Type B pancreatic cell (in vitro differentiated cells): ENCODE measurements at places on chromosomes 11 and 22. TPM values are rescaled to one million over a fixed set of nuclear protein-coding genes. Genes with fewer than 3 reads are reported as not detected.

The IGSF22 gene
- 0.07 and 0.26 TPM in 2 replicates for total RNA-seq

The IL17REL gene
- 0.10 TPM in 1 of 2 replicates, not detected in the other for total RNA-seq

The C2CD2L gene
- 10.7 and 13.5 TPM in 2 replicates for total RNA-seq

The ISX gene
- total RNA-seq = 4.0 and 9.4 TPM in 2 replicates

The ABTB2 gene
- 9.0 and 13.5 TPM in 2 replicates for total RNA-seq

The RIMBP3B gene
- 0.29 TPM in 1 of 2 replicates, not detected in the other for total RNA-seq

The DEFB131B gene
- total RNA-seq = not detected in 2 replicates

The KCNJ5 gene
- total RNA-seq = 0.90 and 1.6 TPM in 2 replicates

The RIN1 gene
- total RNA-seq = 2.8 and 9.5 TPM in 2 replicates

DNA sequence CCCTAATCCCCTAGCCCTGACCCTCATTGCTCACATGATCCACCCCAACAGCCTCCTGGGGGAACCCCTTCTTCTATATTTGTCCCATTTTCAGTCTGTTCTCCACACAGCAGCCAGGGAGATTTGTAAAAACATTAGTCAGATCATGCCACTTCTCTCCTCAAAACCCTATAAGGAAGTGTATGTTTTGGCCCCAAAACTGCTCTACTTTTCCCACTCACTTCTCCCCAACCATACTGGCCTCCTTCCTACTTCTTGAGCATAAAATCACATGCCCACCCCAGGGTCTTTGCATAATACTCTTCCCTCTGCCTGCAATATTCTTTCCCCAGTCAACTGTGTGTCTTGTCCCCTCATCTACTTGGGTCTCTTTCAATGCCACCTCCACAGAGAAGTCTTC, 4.7 kb upstream of the SLC22A12 start:
- DNase-seq = no peak

GRCh38 chr11:2699185-2699530, 636 bp downstream of the KCNQ1OT1 start:
- DNase-seq = peak; percentile 68

DNA sequence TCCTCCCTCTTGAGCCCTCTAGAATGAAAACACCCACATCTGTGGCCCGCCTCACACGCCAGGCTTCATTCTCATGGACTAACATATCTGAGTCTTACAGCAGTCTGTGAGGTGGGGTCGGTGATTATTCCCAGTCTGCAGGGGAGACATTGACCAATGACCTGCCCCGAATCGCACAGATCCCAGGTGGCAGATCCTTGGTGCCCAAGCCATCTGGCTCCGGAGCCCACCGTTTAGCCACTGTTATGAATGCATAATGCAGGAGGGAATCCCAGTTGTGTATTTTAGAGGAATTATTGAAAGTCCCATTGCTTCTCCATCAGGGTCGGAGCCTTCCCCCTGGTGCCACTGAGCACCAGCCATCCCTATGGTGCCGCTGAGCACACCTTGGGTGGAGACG, 47.4 kb downstream of the ISX start:
- DNase-seq = no peak

- no peak for DNase-seq
These were observed 14.6 kb upstream of the KCNQ1OT1 start for GRCh38 chr11:2714463-2714800.

GRCh38 chr22:37511395-37512104, 7.7 kb downstream of the CARD10 start:
- no peak for DNase-seq

DNA sequence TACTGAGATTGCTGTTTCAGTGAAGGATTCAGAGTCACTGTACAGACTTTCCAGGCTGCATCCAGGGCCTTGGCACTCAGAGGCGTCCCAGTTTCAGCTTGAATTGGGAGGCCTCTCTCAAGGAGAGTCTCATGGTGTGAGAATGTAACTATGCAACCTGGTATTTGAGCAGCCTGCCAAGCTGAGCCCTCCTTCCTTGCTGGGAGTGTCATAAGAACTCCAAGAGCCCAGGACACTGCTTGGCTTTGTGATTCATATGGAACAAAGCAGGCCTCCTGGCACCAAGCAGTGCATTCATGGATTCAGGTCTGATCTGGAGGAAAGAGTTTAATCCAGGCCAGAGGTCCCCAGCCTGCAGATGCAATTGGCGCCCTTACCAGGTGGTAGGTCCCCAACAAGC, 171.7 kb downstream of the DBX1 start:
- no peak for DNase-seq

DNA sequence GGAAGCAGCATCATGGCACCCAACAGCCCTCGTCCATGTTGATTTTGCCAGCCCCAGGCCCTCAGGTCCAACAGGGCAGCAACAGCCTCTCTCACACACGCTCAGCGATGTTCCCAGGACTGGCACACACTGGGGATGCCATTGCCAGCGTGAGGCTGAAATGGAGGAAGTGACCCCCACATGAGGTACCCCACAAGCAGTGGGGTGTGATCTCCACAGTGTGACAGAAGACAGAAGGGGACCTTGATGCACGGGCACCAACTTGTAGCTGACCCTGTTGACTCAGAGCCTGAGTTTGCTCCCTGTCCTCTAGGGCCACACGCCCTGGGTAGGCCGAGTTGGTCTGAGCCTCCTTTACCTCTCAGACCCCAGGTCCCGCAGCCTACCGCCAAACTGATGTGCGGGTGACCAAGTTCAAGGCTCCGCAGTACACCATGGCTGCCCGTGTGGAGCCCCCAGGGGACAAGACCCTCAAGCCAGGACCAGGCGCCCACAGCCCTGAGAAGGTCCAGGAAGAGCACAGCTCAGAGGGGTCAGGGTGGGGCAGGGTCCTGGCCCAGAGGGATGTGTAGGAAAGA, 6.2 kb downstream of the SCGB1C1 start:
- peak; percentile 62 for DNase-seq

DNA sequence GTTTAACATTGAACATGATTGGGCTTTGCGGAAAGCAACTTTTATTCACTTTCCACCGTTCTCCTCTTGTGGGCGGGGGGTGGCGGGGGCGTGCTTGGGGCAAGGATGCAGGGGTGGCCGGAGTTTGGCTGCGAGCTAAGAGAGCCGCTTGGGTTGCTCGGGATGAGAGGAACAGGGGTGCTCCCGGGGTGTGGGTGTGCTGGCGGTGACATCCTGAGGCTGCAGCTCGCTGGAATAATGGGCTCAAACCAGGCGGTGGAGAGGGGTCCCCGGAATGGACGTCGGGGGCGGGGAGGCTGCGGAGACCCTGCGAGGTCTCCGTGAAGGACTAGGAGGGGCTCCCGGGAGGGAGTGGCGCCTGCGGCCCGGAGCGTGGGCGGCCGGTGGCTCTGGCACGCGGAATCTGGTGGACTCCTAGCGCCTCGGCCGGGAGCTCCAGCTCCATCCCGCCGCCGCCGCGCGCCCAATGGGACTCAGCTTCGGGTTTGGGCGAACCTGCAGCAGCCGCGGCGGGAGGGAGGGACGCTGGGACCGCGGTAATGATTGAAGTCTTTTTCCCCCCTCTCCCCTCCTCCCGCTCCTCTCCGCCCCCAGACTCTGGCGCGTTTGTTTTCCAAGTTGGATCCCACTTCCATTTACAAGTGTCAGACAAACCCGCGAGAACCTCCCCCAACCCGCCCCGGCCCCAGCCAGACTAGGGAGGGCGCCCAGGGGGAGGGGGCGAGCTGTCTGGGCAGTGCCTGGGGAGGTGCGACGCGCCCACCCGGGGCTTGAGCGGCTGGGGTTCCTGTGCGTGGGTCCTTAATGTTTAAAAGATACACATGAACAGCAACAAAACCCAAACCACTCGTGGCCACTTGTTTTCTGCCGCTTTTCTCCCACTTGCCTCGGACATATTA, 2.0 kb downstream of the FAT3 start:
- DNase-seq = peak; percentile 73

DNA sequence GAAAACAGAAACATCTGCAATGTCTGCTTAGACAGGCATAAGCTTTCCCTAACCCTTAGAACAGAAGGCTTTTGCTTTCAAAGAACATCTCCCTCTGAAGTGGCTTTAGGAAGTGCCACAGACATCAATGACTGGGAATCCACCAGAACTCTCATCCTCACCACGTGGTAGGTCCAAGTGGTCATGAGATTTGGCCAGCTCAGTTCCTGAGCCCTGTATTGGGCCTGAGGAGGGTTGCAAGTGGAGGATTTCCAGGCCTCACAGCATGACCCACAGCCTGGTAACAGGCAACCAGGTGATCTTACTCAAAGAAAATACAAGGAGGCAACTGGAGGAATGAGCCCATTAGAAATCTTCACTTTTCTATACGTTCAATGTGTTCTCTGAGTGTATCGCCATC, 1.6 kb downstream of the CASP1 start:
- no peak for DNase-seq

DNA sequence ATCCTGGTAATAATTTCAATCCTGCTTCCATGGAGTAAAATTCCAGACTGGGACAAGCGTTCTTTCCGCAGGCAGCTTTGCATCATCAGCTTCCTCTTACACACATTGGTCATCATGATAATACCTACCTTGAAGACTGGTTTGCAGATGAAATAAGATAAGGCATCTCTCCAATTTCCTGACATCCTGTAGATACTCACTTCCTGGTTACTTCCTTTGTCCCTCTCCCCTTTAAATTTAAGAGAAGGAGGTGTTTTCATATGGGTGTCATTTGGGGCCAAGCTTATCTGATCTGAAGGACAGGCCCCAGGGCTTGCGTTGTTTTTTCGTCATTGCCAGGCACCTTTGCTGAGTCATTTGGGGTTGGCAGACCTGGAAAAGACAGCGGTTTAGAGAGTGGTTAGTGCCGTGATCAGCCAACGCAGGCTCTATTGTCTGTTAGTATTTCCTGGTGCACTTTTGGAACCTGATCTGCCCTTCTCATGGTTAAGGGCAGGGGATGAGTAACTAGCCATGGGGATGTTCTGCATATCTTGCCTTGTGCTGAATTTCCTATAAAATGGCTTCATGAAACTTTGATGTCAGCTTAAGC, 24.1 kb downstream of the GRAMD1B start:
- DNase-seq = no peak

DNA sequence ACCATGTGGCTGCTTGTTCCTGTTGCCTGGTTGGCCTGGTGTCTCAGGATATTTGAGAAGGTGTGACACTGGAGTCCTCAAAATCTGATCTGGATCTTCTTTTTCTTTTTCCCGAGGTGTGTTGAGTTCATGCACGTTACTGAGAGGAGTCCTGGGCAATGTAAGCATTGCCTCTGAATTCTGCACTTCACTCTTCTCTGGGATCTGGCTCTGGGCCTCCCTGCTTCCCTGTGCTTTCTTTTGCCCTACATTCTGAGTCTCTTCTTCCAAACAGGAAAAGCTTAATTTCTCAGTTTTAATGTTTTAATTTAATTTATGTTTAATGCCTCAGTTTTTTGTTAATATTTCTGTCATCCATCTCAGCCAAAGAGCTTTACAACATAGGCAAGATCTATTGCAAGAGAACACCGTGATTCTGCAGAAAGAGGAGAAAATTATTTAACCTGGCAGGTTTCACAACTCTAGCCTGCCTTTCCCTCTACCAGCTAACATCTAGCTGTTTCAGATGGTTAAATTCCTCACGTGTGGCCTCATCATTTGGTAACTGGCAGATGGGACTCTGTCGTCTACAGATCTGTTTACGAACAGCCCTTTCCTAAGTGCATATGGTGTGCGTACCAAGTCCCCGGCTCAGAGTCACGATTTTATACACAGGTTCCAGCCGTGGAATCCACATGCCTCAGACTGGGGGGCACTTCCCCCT, 24.7 kb downstream of the LDLRAD3 start:
- DNase-seq = no peak
